Neural progenitor cell (in vitro differentiated cells): ENCODE measurements at places on chromosomes 2 and 18. TPM values are rescaled to one million over a fixed set of nuclear protein-coding genes. Genes with fewer than 3 reads are reported as not detected.

Gene TACR1
- total RNA-seq: not detected in 2 replicates

Gene DSG2
- 50.5 and 65.6 TPM in 2 replicates for total RNA-seq

Gene SULT1C4
- 9.0 and 11.3 TPM in 2 replicates for total RNA-seq

Gene LIMS2
- total RNA-seq: 1.2 TPM in 1 of 2 replicates, not detected in the other

Gene CD8B2
- total RNA-seq: not detected in 2 replicates

Gene KIAA2012
- not detected in 2 replicates for total RNA-seq

Gene ANKRD29
- 0.65 and 0.81 TPM in 2 replicates for total RNA-seq

DNA sequence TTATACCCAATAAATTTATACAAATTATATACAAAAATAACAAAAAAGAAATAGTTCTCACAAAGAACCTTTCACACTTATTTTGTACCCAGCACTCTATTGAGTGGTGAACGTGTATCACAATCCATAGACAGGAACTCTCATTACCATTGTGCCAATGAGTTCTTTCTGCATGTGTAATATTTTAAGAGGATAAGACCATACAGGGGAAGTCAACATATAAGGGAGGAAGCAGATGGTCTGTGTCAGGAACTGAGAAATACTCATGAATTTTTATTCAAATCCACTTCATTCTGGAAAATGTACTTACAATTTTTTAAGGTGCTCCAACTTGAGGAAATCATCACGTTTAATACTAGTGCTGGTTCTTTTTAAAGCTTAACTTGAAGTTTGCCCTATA lies 27.1 kb upstream of the ELOA2 start:
- no peaks in the 10 kb centered on the region for H3K27me3 ChIP-seq
- H3K4me1 ChIP-seq: peaks cover 10% of the 10 kb centered on the region
- H3K36me3 ChIP-seq: no peaks in the 10 kb centered on the region
- DNase-seq: no peak

- H3K36me3 ChIP-seq: peaks cover 4% of the 10 kb centered on the region
- peaks cover 20% of the 10 kb centered on the region for H3K4me1 ChIP-seq
- peak overlapping the region; percentile 81 for H3K4me3 ChIP-seq
- peak overlapping the region; percentile 86 for H3K27ac ChIP-seq
Measured at GRCh38 chr2:165953306-165953654, 296 bp downstream of the TTC21B start.

DNA sequence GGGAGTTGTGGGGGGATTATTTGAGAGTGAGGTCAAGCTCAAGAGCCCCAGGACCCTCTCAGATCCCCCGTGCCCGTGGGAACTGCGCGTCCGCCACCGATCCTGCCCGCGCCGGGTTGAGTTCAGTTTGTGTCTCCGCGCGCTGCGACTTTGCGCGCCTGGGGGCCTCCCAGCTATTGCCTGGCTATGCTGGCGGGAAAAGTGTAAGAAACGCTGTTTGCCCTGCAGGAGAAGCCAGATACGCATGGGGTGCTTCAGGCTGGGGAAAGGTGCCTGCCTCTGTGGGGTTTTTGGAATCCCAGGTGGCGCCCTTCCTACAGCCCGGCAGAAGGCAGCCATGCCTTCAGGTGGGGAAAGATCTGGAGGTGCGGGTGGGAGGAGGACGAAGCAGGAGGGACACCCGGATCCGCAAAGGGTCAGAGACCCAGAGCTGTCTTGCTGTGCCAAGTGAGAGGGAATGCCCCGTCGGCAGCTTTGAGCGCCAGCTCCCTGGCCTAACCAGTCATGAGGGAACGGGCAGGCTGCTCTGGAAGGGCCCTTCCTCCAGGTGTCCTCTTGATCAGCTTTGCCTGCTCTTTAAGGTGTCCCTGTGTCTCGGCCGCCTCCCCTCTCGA lies 22.5 kb downstream of the TEX44 start:
- peak overlapping the region; percentile 96 for H3K27ac ChIP-seq
- no peaks in the 10 kb centered on the region for H3K36me3 ChIP-seq
- H3K4me3 ChIP-seq: peak overlapping the region; percentile 45
- peak; percentile 62 for DNase-seq

DNA sequence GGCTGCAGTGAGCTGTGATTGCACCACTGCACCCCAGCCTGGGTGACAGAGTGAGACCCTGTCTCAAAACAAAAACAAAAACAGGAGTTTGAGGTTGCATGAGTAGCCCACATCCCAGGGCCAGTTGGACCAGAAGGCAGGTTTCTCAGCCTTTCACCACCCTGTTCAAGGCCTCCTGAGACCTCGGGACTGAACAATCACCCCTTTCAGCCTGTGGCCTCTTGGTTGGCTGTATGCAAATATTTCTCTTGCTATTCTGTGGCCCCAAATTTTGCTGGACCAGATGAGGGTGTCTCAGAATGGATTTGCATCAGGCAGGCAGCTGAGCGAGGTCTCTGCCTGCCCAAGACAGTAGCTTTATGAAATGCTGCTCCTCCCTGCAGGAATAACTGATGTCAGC lies 56.9 kb downstream of the DPYSL5 start:
- no peak for DNase-seq
- H3K27ac ChIP-seq: no peak overlapping the region
- H3K4me1 ChIP-seq: peaks cover 30% of the 10 kb centered on the region
- H3K4me3 ChIP-seq: no peak overlapping the region
- H3K27me3 ChIP-seq: no peaks in the 10 kb centered on the region

- DNase-seq: no peak
- no peak overlapping the region for H3K27ac ChIP-seq
- peaks cover 59% of the 10 kb centered on the region for H3K27me3 ChIP-seq
- H3K36me3 ChIP-seq: no peaks in the 10 kb centered on the region
Measured at GRCh38 chr18:10457767-10458166, 3.3 kb downstream of the APCDD1 start.

GRCh38 chr2:23478087-23478932 lies 93.3 kb downstream of the KLHL29 start:
- H3K4me1 ChIP-seq: peaks cover 30% of the 10 kb centered on the region
- no peaks in the 10 kb centered on the region for H3K36me3 ChIP-seq
- no peak overlapping the region for H3K4me3 ChIP-seq
- peak; percentile 60 for DNase-seq
- no peak overlapping the region for H3K27ac ChIP-seq

- H3K4me3 ChIP-seq: no peak overlapping the region
- DNase-seq: no peak
- no peaks in the 10 kb centered on the region for H3K36me3 ChIP-seq
- H3K27ac ChIP-seq: no peak overlapping the region
Measured at GRCh38 chr18:2994603-2995432, 18.1 kb downstream of the LPIN2 start.

DNA sequence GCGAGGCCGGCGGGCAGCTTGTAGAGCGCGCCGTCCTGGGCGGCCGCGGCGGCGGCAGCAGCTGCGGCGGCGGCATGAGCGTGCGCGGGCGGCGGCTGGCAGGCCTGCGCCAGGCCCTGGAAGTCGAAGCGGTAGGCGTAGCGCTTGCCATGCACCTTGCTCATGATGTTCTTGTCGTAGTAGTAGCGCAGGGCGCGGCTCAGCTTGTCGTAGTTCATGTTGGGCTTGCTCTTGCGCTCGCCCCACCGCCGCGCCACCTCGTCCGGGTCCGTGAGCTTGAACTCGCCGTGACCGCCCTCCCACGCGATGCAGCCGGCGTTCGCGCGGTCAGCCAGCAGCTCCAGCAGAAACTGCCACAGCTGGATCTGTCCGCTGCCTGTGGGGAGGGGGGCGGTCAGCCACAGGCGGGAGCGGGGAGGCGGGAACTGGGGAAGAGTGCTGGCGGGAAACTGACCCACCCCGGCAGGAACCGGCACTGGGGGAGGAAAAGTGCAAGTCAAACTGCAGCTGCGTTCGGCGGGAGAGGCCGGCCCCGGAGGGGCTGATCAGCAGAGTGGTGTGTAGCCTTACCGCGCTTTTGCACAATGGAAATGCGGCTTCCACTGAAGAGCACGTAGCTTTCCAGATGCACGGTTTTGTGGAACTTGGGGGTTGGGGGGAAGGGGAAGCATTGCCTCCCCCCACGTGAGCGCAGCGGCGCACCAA lies 3.0 kb downstream of the FEV start:
- H3K36me3 ChIP-seq: no peaks in the 10 kb centered on the region
- H3K27me3 ChIP-seq: peaks cover 100% of the 10 kb centered on the region
- H3K4me3 ChIP-seq: peak overlapping the region; percentile 27
- peak; percentile 65 for DNase-seq
- peaks cover 14% of the 10 kb centered on the region for H3K4me1 ChIP-seq
- H3K27ac ChIP-seq: no peak overlapping the region

- no peaks in the 10 kb centered on the region for H3K36me3 ChIP-seq
- no peaks in the 10 kb centered on the region for H3K4me1 ChIP-seq
- DNase-seq: no peak
- H3K27me3 ChIP-seq: no peaks in the 10 kb centered on the region
- no peak overlapping the region for H3K27ac ChIP-seq
- H3K4me3 ChIP-seq: no peak overlapping the region
Measured at GRCh38 chr18:68428661-68429060, 286.2 kb downstream of the TMX3 start.

DNA sequence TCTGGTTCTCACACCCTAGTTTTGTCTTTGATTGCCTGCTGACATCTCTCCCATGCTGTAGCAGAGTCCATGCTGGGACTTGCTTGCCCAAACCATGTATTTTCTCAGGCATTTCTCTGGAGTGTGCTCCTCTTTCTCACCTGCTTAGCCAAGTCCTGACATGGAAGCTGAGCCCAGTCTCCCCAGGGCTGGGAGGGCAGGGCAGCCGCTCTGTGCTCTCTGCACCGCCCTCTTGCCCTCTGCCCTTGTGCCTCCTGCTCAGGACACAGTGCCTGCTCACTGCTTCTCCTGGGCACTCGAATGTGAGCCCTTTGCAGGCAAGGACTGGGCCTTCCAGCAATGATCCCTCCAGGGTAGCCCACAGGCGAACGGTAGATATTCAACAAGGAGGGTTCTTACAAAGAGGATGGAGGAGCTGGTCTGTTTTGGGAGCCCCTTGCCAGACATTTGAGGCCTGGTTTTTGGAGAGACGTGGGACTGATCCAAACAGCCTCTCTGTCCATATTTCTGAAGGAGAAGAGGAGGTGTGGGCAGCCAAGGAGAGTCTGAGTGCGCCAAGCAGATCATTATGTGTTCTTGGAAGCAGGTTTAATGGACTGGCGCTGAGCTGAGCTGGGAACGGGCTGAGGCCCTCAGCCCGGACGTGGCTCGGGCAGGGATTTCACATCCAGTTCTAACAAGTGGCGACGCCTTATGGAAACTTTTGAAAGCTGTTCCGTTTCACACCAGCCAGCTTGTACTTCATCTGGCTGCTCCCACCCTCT lies 4.0 kb downstream of the SLC14A2 start:
- H3K36me3 ChIP-seq: no peaks in the 10 kb centered on the region
- no peaks in the 10 kb centered on the region for H3K4me1 ChIP-seq
- no peak overlapping the region for H3K4me3 ChIP-seq

- no peak overlapping the region for H3K27ac ChIP-seq
- DNase-seq: no peak
- no peaks in the 10 kb centered on the region for H3K4me1 ChIP-seq
Measured at GRCh38 chr2:37388074-37388473, 43.6 kb downstream of the QPCT start.

- no peaks in the 10 kb centered on the region for H3K27me3 ChIP-seq
- no peak for DNase-seq
- no peaks in the 10 kb centered on the region for H3K4me1 ChIP-seq
Measured at GRCh38 chr2:156124458-156124857, 208.1 kb downstream of the NR4A2 start.

DNA sequence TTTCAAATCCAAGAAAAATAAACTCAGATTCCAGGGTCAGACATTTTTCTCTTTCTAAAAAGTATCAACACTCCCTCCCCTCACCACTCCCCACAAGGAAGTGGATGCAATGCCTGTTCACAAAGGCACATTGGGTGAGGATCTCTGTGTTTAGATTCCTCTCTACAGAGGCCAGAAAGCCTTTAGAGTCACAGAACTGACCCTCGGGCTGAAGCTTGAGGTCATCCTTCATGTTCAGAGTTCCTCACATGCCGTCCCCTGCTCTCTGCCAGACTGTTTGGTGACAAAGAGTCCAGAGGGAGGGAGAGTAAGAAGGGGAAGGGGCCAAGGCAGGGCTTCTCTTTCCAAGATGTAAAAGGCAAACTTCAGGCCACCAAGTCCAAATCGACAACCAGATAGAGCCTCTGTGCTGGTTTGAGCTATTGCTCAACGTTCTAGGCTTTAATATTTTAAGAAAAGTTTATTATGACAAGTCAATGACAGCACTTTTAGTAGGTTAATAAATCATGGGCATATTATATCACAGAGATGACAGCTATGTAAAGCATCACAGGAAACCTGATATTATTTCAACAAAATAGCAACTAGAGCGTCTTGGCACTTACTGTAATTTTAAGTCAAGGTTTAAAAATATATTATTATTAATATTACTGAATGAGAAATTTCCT lies 269.4 kb downstream of the ETAA1 start:
- no peaks in the 10 kb centered on the region for H3K27me3 ChIP-seq
- H3K4me3 ChIP-seq: no peak overlapping the region
- no peaks in the 10 kb centered on the region for H3K36me3 ChIP-seq
- peaks cover 4% of the 10 kb centered on the region for H3K4me1 ChIP-seq
- no peak for DNase-seq

- H3K4me1 ChIP-seq: peaks cover 14% of the 10 kb centered on the region
- H3K27ac ChIP-seq: no peak overlapping the region
- H3K4me3 ChIP-seq: no peak overlapping the region
- H3K36me3 ChIP-seq: no peaks in the 10 kb centered on the region
Measured at GRCh38 chr2:10346929-10347561, 44.3 kb downstream of the HPCAL1 start.

- H3K4me3 ChIP-seq: peak overlapping the region; percentile 57
- H3K27ac ChIP-seq: no peak overlapping the region
- DNase-seq: no peak
- H3K36me3 ChIP-seq: no peaks in the 10 kb centered on the region
- H3K4me1 ChIP-seq: peaks cover 7% of the 10 kb centered on the region
Measured at GRCh38 chr2:27442920-27443282, 720 bp downstream of the KRTCAP3 start.

- H3K27me3 ChIP-seq: no peaks in the 10 kb centered on the region
- DNase-seq: no peak
- no peaks in the 10 kb centered on the region for H3K36me3 ChIP-seq
- H3K27ac ChIP-seq: no peak overlapping the region
- no peaks in the 10 kb centered on the region for H3K4me1 ChIP-seq
- no peak overlapping the region for H3K4me3 ChIP-seq
Measured at GRCh38 chr2:81853341-81853740, 1548.8 kb upstream of the LRRTM1 start.

DNA sequence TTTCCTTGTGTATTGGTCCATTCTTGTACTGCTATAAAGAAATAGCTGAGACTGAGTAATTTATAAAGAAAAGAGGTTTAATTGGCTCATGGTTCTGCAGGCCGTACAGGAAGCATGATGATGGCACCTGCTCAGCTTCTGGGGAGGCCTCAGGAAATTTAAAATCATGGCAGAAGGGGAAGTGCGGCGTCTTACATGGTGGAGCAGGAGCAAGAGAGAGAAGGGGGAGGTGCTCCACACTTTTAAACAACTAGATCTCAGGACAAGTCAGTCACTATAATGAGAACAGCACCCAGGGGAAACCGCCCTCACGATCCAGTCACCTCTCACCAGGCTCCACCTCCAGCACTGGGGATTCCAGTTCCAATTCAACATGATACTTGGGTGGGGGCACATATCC lies 54.3 kb downstream of the MSH2 start:
- no peaks in the 10 kb centered on the region for H3K4me1 ChIP-seq
- no peak overlapping the region for H3K4me3 ChIP-seq
- H3K27ac ChIP-seq: no peak overlapping the region
- DNase-seq: no peak

- no peak overlapping the region for H3K27ac ChIP-seq
- DNase-seq: no peak
- no peaks in the 10 kb centered on the region for H3K36me3 ChIP-seq
- no peaks in the 10 kb centered on the region for H3K27me3 ChIP-seq
Measured at GRCh38 chr2:220336771-220337170, 709.3 kb downstream of the SLC4A3 start.
